ENCODE measurements at places on chromosomes 13 and 19.

- DNase-seq = no peak
Observed at GRCh38 chr19:38107129-38107528, 116.9 kb downstream of the DPF1 start.

DNA sequence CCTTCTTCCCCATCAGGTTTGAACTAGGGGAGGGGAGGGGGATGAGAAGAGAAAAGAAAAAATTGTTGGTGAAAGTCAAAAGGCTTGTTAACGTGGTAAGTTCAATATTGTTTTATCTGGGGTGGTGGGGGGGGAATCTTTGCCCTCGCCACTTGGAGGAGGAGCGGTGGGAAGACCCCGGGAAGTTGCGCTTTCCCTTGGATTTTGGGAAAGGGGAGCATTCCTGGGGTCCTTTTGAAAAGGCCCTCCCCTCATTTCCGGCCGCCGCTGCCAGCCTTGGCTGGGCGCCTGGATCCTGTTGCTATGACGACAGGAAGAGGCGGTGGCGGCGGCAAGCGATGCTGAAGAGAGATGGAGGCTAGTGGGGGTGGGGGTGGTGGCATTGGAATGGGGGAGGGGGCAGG is 4.6 kb upstream of the CACNG8 start:
- no peak for DNase-seq

- peak; percentile 60 for DNase-seq
Observed at GRCh38 chr19:18940769-18941627, at the start of gene HOMER3. Gene HOMER3 (minus strand): TSS chr19:18941217. CDS start chr19:18938982, 2,235 bp downstream.

DNA sequence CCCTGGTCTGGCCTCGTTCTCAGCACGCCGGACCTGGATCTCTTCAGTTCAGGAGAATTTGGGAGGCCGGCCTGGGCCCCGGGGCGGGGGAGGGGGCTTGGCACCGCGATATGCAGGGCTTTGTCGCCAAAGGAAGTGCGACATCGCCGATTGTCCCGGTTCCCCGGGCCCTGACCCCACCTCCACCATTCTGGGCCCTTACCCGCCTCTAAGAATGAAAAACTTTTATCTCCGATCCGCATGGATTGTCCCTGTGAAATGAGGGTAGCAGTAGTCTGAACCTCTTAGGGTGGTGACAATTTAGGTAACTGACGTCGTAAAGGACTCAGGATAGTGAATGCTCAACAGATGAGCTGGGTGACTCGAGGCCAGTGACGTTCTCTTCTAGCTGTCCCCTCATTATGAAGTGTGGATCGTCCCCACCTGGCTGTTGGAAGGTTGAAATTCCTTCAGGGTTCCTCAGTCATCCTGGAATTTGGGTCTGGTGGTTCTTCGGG is 650 bp downstream of the DDA1 start:
- no peak for DNase-seq

- no peak for DNase-seq
Observed at GRCh38 chr13:92513672-92514071, 712.9 kb upstream of the GPC6 start.

DNA sequence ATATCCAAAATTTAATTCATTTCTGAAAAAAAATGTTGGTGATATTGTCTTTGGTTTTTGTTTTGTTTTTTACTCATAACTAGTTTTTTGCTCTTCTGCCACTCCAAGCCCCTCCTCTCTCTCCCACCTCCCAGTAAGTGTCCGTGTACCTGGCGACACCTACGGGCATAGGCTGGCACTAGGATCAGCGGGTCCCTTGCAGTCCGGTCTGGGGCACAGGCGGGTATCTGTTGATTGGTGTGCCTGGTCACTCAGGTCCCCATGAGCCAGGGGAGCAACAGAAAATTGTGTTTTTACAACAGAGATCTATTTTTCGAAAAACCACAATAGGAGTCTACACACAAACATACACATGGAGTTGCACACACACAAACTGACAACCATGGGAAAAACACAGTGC is 104.8 kb downstream of the ZIC5 start:
- no peak for DNase-seq

DNA sequence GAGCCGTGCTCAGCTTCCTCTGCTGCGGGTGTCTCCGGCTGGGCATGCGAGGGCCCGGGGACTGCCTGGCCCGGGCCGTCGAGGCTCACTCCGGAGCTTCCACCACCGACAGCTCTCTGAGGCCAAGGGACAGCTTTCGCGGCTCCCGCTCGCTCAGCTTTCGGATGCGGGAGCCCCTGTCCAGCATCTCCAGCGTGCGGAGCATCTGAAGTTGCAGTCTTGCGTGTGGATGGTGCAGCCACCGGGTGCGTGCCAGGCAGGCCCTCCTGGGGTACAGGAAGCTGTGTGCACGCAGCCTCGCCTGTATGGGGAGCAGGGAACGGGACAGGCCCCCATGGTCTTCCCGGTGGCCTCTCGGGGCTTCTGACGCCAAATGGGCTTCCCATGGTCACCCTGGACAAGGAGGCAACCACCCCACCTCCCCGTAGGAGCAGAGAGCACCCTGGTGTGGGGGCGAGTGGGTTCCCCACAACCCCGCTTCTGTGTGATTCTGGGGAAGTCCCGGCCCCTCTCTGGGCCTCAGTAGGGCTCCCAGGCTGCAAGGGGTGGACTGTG is 1.2 kb downstream of the S1PR4 start:
- peak; percentile 59 for DNase-seq

DNA sequence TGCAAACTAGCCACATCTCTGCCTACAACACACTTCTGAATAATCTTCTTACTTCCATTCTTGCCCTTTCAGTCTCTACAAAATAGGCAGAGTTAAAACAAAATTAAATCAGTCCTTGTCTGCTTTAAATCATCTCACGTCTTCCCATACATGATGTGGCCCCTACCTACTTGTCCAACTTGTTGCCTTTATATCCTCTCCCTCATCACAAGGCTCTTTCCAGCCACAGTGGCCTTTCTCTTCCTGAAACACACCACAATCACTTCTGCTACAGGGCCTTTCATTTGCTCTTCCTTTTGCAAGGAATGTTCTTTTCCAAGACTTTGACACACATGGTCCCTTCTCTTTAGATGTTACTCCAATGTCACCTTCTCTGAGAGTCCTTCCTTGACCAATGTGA is 1.7 kb downstream of the RBM26 start:
- DNase-seq = no peak

Data from stimulated activated naive CD4-positive, alpha-beta T cell treated with Interleukin-2 at 50 U/mL for 16 hours (primary cell).